ENCODE measurements at places on chromosomes 13 and 19. TPM values are rescaled to one million over a fixed set of nuclear protein-coding genes. Genes with fewer than 3 reads are reported as not detected.

- no peak for DNase-seq
Measured at GRCh38 chr13:43128504-43128961, 105.1 kb downstream of the DNAJC15 start.

GRCh38 chr19:41753159-41753558 is 2.2 kb upstream of the CEACAM6 start:
- DNase-seq: peak; percentile 69

- DNase-seq: peak; percentile 5
Measured at GRCh38 chr13:106466691-106467426, 68.6 kb downstream of the EFNB2 start.

NPAS1 gene
- 2.0 TPM for total RNA-seq

DNA sequence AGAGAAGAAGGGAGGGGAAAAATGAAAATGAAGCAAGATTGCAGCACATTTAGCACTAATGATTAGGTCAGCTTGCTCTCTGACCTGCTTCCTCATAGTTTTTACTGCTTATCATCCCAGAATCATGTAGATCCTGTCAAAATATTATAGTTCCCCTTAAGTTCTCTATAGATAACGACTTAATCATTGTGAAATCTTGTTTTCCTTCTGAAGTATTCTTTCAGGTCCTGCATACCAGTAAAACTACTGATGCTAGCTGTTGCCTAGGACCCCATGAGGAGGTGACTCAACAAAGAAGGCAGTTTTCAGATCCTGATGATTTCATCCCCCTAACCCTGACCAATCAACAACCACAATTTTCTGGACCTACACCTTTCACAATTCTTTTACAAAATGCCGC is 1131.7 kb downstream of the SLITRK5 start:
- no peak for DNase-seq

- no peak for DNase-seq
Measured at GRCh38 chr13:50106559-50106958, 91.3 kb downstream of the KCNRG start.

GRCh38 chr19:1161716-1162115 is 12.4 kb downstream of the SBNO2 start:
- DNase-seq: peak; percentile 40

LAIR1 gene
- not detected for total RNA-seq

LMTK3 gene
- total RNA-seq: not detected

GSX1 gene
- total RNA-seq: not detected

- DNase-seq: peak; percentile 75
Measured at GRCh38 chr13:22451327-22451741, 729.4 kb upstream of the SGCG start.

KASH5 gene
- 0.19 TPM for total RNA-seq

GRCh38 chr19:1259876-1260748 is 9.0 kb upstream of the CIRBP start:
- no peak for DNase-seq

NCR1 gene
- total RNA-seq: not detected

- no peak for DNase-seq
Measured at GRCh38 chr13:106499896-106500295, 35.6 kb downstream of the EFNB2 start.

- no peak for DNase-seq
Measured at GRCh38 chr13:50783717-50784290, 59.7 kb downstream of the DLEU7 start.

DNA sequence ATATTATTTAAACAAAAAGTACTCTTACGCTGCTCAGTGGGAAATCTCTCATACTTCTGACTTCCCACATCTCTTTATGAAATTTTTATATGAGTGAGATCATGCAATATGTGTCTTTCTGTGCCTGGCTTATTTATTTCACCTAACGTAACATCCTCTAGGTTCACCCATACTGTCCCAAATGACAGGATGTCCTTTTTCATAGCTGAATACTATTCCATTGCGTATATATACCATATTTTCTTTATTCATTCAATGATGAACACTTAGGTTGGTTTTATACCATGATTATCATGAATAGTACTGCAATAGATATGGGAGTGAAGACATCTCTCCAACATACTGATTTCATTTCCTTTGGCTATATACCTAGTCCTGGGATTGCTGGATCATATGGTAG is 57.8 kb upstream of the TPP2 start:
- DNase-seq: no peak

DNA sequence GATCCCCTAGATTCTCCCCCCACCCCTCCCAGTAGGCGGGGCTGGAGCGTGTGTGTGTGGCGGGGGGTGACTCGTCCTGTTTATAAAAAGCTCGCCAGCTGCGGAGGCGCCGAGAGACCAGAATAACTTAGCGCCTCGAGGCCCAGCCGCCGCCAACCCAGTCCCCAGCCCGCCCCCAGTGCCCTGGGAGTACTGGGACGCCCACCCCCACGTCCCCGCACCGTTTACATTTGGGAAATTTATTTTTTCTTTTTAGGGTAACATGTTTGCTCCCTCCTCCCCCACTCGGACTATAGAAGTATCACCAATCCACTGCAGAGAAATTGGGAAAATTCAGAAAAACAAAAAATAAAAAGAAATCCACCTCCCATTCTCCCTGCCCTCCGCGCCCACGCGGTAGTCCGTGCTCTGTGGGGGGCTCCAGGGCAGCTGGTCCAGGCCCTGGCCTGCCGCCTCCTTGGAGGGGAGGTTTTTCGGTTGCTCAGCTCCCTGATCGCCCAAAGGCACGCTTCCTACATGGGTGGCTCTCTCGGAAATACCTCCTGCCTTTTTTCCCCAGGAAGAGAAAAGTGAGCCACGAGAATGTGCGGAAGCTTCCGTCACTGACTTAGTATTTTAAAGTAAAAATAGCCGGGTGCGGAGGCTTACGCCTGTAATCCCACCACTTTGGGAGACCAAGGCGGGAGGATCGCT is 1.5 kb upstream of the RAB3A start:
- DNase-seq: peak; percentile 51

DNA sequence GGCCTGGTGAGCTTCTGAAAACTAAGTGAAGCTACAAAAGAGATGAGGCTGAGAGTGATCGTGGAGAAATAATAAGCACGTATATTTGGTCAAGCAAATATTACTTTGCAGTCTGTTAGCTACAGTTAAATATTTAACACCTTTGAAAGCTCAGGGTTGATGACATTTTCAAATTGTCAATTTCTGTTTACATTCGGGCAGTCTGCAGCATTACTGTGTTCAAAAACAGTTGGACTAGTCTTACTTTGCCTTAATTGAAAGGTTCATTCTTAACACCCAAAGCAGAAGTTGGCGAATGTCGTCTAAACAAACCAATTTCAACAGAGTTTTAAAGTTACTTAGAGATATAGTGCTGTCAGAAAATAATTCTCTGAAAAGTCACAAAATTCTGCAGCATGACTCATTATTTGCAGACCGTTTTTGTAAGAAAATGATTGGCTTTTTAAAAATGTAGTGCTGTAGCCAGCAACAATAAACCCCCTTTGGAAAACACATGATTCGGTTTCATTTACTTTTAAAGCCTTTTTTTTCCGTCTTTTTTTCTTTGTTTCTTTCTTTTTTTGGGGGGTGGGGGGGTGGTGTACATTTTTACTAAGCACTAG is 549.0 kb downstream of the GPC6 start:
- DNase-seq: no peak

DNA sequence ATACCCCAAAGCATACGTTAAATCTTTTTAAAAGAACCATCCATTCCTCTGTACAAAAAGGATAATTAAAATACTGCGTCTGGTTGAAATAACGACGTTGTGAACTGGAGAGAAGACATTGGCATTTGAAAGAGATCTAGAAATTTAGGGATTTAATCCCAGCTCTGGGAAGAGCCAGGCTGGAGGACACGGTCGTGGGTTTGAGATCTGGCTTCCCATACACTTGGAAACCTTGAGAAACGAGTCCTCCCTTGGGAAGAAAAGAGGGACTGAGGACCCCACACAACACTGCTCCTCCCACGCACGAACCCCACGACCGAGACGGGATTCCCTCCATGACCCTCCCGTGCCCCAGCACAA is 625 bp downstream of the ZNF709 start:
- DNase-seq: no peak

Data from SK-MEL-5 (cell line).